ENCODE measurements at places on chromosomes 2 and 18.

GRCh38 chr2:86482034-86482433 lies 40.9 kb downstream of the KDM3A start:
- no peak for DNase-seq

DNA sequence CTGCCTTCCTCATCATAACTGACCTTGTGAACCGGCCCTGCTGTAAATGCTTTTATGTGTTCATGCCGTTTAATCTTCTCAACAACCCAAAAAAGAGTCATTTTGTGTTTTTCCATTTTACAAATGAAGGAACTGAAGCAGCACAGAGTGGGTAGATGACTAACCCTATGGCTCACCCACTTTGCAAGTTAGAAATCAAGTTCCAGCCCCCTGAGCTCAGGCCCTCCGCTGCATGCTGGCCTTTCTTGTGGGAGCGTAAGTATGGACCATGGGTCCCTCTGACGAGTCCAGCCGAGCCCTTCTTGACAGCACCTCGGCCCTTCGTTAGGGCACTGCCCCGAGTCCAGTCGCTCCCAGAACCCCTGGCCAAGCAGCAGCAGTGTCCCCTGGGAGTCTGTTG lies 194.6 kb downstream of the GLI2 start:
- no peak for DNase-seq

DNA sequence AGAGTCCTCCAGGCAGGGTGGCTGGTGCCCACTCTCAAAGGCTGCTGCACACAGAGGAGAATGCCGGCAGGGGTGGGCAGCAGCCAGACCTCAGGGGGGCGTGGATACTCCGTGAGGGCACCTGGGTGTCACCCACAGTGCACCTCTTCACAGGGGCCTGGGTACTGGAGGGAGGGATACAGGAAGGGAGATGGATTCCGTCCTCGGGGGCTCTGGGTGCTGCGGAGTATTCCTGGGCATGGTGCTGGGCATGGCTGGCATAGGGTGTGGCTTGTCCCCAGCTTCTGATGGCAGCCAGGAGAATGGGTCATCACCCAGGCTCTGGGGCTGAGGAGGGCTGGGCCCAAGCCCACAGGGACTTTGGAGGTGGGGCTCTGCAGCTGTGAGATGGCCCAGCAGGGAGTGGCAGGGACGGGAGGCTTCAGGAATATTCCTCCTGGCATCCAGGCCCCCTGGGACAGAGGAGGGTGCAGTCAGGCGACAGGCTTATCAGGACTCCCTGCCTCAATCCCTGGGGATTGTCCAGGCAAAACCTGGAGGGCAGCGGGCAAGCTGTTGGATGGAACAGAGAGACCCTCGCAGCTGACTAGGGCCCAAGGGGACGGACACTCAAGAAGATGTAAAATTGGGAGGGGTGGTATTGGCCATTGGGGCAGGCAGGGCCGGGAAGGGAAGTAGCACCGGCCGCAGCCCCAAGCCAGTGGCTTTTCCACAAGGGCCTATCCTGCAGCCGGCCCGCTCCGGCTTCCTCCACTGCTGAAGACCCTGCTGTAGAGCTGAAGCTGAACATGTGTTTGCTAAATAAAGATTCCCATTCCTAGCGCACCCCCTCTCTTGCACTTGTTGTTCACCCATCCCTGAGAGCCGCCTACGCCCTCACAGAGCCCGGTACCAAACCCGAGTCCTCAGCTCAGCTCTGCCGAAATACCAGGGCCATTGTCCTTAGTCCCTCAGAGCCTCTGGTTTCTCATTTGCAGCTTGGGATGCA lies 5.7 kb upstream of the KLHL30 start:
- no peak for DNase-seq

- no peak for DNase-seq
Observed at GRCh38 chr2:50484371-50484770, 547.6 kb downstream of the NRXN1 start.

GRCh38 chr2:207692206-207693065 lies 19.0 kb upstream of the CCNYL1 start:
- DNase-seq = peak; percentile 44
